ENCODE measurements at places on chromosomes 1 and 21.

DNA sequence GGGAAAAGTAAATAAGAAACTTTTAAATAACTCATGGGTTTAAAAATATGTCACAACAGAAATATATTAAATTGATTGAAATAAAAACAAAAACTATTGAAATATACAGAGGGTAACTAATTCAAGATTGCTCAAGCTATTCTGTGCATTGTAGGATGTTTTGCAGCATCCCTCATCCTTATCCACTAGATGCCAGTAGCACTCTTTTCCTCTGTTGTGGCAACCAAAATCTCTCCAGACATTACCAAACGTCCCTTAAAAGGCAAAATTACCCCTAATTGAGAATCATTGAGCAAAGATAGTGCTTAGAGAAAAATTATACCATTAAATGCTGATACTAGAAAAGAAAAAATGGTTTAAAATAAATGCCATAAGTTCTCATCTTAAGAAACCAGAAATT is 682.6 kb downstream of the RWDD3 start:
- DNase-seq = no peak

DNA sequence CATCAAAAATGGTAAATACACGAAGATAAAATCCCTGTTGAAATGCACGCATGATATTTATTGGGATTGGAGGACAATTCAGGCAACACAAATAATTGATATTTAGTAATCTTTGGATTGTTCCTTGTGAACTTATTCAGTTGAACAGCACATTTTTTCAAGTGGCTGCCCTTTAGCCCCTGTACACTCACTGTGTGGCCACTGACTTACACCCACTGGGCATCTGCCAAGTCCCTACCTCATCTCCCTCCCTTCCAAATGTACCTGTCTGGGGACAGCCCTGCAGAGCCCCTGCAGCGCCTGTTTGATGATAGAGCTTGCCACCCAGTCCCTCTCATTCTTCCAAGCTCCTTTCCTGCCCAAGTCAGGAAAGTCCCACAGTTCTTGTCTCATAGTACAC is 154.3 kb downstream of the GLUL start:
- DNase-seq = no peak

- no peak for DNase-seq
These were observed 164.1 kb downstream of the GALNT2 start for GRCh38 chr1:230230948-230231773.

DNA sequence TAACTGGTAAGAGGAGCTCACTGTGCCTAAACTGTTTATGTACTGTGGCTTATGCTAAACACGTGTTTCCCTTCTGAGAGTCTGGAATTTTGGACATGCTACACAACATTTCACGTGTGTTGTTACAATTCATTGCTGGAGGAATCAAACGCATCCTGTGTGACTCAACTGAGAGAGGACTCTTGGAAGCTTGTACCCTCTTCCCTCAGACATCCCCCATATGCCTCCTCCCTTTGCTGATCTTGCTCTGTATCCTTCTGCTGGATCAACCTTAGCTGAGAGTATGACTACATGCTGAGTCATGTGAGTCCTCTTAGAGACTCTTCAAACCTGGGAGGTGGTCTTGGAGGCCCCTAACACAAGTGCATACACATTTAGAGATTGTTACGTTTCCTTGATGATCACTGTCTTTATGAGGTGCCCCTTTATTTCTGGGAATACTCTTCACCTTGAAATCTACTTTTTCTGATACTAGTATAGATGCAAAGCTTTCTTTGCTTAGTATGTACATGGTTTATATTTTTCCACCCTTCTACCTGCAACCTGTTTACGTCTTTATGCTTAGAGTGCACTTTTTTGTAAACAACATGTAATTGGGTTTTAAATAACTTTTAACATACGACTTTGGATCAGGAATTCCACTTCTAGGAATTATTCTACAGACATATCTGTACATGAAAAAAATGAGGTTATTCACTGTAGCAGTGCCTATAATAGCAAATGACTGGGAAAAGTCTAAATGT is 8.7 kb downstream of the NPHP4 start:
- no peak for DNase-seq

GRCh38 chr1:17544776-17545350 is 5.4 kb downstream of the ARHGEF10L start:
- DNase-seq = no peak

GRCh38 chr1:83583351-83584014 is 415.4 kb downstream of the TTLL7 start:
- DNase-seq = no peak

GRCh38 chr1:118247593-118247992 is 62.6 kb upstream of the SPAG17 start:
- DNase-seq = no peak

DNA sequence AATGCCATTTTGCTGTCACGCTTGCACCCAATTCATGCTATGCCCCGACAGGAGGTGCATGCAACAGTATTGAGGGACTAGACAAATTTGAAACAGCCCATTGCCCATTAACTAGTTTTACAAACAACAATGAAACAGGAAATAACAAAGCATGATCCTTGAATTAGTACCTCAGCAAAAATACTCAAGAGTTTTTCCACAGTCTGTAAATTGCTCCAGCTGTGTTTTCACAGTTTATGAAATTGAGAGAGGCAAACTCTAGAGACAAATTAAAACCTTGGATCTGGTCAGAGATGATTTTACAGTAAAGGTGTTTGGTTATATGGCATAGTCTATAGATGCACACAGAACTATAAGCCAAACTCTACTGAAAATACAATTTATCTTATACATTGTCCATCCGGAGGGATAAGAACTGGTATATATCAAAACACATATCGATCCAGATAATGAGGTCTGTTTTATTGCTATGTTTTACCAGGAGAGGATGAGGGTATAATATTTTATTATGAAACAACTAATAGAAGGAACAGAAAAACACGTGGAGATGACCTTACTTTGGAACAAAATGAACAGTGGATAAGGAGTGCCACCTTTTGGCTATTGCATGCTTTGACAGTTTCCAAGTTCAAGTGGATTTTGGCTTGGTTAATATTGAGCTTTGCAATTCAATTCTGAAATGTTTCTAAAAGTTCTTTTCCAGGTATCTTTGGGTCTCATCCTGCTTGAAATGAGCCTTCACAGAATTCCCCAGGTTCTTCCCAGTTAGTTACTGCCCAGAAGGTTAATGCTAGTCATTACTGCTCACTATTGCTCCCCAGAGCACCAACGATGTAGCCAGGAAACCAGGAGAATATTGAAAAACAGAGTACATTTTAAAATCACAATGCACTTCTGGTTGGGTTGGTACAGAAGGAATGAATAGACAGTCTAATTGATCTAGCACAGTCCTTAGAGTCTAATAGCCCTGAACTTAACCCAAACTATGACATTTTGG is 45.7 kb downstream of the ZC3H11B start:
- no peak for DNase-seq

- DNase-seq = no peak
These were observed 65.3 kb upstream of the MAN1A2 start for GRCh38 chr1:117301901-117302300.

DNA sequence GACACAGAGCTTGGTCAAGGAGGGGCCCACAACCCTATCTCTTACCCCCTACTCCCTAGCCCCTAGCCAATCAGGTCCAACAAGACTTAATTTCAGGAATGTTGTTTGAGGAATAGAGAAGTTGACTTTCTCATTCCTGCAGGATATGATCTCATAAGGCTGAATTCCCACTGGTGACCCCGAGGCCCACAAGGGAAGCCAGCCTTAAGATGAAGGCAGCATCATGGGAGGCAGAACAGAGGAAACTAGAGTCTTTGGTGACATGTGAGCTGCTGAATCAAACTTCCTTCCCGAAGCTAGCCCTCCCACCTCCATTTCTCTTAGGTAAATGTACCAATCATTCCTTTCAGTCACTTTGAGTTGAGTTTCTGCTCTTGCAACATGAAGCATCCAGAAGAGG is 9.1 kb upstream of the PDIK1L start:
- no peak for DNase-seq

- no peak for DNase-seq
These were observed 218.0 kb upstream of the KIAA0040 start for GRCh38 chr1:175410560-175410959.

All from activated naive CD8-positive, alpha-beta T cell treated with anti-CD3 and anti-CD28 coated beads, Interleukin-2, amount 50 U/mL, for 16 hours (primary cell).